ENCODE measurements at places on chromosomes 1 and 21. TPM values are rescaled to one million over a fixed set of nuclear protein-coding genes. Genes with fewer than 3 reads are reported as not detected.
A peak's percentile ranks its signal among the peaks of the same experiment; 100 is the strongest.

- DNase-seq: no peak
These were observed 43.4 kb downstream of the VANGL1 start for GRCh38 chr1:115685029-115685705.

Gene CFHR5
- not detected for total RNA-seq

DNA sequence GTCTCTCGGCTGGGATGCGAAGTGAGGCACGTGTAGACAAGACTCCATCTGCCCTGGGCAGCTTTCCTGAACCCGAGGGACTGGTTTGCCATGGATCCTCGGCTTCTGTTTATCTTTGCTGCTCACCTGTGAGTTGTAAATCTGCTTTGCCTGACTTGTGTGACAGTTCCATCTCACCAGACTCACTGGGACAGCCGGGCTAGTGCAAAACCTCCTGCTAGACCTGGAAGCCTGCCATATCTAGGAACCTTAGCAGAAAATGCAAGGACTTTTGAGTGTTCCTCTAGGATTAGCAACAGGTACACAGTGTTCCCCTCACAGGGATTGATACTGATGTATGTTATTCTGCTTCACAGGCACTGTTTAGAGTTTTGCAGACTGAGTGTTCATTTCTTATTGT is 218.6 kb downstream of the URB2 start:
- no peak for DNase-seq

GRCh38 chr1:10537082-10537766 is 62.5 kb downstream of the PEX14 start:
- no peak for DNase-seq

Gene MIXL1
- 0.05 TPM for total RNA-seq

GRCh38 chr1:218463194-218464156 is 118.3 kb downstream of the TGFB2 start:
- DNase-seq: peak; percentile 69

- DNase-seq: peak; percentile 63
These were observed 69.3 kb downstream of the PLXNA2 start for GRCh38 chr1:208174731-208175507.

Gene DDAH1
- 46.6 TPM for total RNA-seq

- DNase-seq: no peak
These were observed 21.5 kb upstream of the TMCO2 start for GRCh38 chr1:40226192-40226591.

Gene TM2D1
- 65.6 TPM for total RNA-seq

GRCh38 chr1:45612941-45613579 is 10.8 kb downstream of the CCDC17 start:
- no peak for DNase-seq

GRCh38 chr1:101632548-101633272 is 364.0 kb downstream of the OLFM3 start:
- DNase-seq: no peak

DNA sequence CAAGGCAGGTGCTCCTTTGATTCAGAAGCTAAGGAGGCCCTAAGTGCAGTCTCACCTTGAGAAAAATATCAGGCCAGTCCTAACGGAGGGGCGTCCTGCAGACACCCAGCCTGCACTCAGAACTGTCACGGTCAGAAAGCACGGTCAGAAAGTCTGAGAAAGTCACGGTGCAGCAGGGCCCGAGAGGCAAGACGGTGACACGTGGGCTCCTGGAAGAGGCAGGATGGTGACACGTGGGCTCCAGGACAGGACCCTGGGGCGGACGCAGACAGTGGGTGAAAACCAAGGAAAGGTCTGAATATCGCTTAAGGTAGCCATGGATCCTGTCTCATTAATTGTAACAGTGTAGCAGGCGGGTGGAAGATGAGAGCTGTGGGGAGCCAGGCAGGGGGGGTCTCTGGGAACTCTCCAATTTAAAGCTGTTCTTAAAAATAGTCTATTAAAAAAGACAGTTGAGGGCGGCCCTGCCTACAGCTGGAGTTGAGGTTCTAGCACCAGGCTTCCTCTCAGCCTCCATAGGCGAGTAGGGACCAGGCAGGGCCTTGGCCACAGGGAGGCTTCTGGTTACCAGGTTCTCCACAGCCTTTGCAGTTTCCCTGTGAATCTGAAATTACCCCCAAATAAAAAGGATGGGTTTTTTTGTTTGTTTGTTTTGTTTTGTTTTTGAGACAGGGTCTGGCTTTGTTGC is 65.2 kb downstream of the FAAP20 start:
- DNase-seq: no peak

DNA sequence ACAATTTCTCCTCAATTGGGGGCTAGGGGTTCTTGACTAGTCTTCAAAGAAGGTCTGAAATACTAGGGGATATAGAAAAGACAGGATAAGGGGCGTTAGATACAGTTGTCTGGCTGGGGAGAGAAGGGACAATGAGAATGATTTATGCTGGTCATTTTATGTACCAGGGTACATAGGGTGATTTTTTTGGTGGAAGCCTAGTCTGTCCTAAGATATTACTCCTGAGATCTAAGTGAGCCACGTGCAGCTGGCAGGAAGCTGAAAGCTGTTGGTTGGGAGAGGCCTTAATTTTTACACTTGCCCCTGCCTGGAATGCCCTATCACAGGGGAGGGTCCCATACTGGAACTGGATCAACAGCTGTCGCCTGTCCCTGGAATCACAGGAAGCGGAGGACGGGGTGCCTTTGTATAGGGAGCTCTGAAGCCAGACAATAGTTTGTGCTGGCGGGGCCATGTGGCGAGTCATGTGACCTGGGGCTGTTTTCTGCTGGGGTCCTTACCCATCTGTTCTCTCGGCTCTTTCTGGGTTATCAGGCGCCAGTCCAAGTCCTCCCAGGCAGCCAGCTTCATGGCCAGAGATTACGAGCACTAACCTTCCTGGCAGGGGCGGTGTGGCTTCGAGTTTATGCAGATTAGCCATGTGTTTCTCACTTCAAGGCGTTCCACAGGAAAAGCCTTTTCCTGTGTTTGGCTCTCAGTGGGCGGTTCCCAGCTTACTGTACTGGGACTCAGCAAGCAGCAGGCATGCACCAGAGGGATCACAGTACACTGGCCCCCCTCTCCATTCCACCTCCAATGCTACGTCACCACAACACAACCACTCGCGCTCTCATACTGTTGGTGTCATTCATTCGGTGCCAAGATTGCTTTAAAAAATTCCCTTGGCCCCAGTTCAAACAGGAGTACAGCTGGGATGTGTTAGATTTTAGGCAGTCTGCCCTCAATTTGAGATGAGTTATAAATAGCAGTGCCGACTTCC is 27.5 kb downstream of the ARID1A start:
- peak; percentile 100 for DNase-seq

DNA sequence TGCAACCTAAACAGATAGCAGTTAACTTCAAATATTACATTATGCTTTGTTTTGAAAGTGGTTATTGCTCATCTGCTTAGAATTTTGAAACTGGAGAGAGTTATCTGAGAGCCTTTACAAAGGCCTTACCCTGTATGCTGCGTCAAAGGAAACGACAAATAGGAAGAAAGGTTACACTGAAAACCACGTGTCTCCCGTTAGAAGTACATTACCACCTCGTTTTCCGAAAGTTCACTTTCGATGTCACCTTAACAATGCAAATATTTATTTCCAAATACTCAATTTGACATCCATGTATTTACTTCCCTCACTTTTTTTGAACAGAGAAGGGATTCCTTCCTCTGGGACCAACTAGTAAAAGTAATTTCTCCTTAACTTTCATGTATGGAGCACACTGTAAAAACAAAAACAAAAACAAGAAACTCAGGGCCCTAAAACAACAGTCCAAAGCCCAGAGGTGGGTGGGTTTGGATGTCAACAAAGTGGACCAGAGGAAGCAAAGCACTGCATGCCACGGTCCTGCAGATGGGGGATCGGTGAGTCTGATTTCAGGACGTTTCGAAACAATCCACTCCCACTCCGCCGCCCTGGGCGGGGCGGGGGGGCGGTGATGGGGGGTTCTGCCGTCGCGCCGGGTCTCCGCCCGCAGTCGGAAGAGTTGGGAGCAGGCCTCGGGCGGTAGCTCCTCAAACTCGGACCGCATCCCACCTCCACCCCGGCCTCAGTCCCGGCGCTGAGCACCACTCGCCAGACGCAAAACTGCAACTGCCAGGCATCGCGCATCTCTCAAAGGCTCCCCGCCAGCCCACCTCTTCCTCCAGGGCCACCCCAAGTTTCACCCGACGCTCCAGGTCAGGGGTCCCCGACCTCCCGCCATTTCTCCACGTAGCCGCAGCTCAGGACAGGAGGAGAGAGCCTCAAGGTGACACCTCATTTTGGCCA is 841 bp downstream of the ADSS2 start:
- peak; percentile 70 for DNase-seq

Gene SYNC
- total RNA-seq: 16.4 TPM

- DNase-seq: peak; percentile 61
These were observed 1.2 kb downstream of the ITPKB start for GRCh38 chr1:226737819-226738420.

DNA sequence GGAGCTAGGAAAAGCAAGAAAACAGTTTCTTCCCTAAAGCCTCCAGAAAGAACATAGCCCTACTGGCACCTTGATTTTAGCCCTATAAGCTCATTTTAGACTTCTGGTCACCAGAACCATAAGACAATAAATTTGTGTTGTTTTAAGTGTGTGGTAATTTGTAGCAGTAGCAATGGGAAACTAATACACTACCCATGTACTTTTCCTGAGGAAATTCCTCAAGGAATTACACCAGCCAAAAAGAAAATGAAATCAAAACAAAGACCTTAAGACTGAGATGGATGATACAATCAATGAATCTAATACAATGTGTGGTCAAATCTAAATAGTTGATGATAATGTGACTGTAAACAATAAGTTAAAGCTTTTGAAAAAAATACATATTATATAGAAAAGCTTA is 11.8 kb downstream of the VAMP4 start:
- DNase-seq: peak; percentile 49

DNA sequence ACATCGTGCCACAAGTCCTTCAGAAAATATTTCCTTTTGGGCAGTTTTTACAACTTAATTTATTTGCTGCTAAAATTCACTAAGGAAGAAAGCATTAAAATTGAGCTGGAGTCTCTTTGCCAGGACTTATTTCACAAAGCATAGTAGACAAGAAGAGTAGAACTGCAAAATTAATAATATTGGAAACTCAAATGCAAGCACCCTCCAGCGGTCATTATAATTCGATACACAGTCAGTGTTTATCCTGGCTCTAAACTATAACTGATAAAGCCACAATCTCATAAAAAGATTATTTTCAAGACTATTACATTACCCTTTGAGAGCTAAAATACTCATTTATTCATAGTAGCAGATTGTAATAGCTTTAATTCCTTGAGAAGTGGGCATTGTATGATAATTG is 655.4 kb downstream of the RWDD3 start:
- DNase-seq: no peak

Gene OR2L5
- total RNA-seq: not detected

DNA sequence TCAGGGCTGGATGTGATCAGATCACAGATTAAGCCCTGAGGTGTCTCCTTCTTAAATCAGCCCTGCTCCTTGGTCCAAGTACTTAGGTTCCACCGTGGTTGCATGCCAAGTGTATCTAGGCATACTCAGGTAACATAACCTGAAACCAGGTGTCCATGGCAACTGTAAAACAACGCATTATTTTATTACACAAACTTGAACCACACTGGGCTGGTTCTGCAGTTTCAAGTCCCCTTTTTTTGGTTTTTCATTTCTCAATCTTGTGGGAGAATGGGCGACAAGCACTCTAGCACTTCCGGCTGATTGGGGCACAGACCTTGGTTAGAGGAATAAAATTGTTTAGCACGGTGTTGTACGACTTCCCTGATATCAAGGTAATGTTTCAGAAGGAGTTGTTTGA is 65.2 kb downstream of the GBP6 start:
- no peak for DNase-seq

All from dermis blood vessel endothelial cell (primary cell).